ENCODE measurements at places on chromosomes 3 and 15. TPM values are rescaled to one million over a fixed set of nuclear protein-coding genes. Genes with fewer than 3 reads are reported as not detected.

THRB gene
- 8.3 TPM for polyA plus RNA-seq

CCDC33 gene
- 0.25 TPM for polyA plus RNA-seq

COL6A5 gene
- 5.0 TPM for polyA plus RNA-seq

KY gene
- 1.5 TPM for polyA plus RNA-seq

USP8 gene
- polyA plus RNA-seq = 34.5 TPM

C3orf38 gene
- 7.7 TPM for polyA plus RNA-seq

LEKR1 gene
- 0.37 TPM for polyA plus RNA-seq

ATP2B2 gene
- 0.13 TPM for polyA plus RNA-seq

STRA6 gene
- polyA plus RNA-seq = 2.2 TPM

All from urinary bladder (tissue), 4 donors.